Activated CD4-positive, alpha-beta T cell treated with anti-CD3 and anti-CD28 coated beads, Interleukin-2, amount 10 ng/mL, durations not matched to agents 24 days and 14 days (primary cell): ENCODE measurements at places on chromosomes 3 and 15. TPM values are rescaled to one million over a fixed set of nuclear protein-coding genes. Genes with fewer than 3 reads are reported as not detected.

Gene PLSCR2
- total RNA-seq: not detected in 2 replicates

Gene RASGRF1
- not detected in 2 replicates for total RNA-seq

Gene TLR9
- total RNA-seq: 0.17 and 0.42 TPM in 2 replicates

Gene GRK7
- total RNA-seq: not detected in 2 replicates
